ENCODE measurements at places on chromosomes 7 and 10.
A peak's percentile ranks its signal among the peaks of the same experiment; 100 is the strongest.

- peak; percentile 14 for DNase-seq
Measured at GRCh38 chr10:68231106-68231816, 652 bp downstream of the ATOH7 start.

DNA sequence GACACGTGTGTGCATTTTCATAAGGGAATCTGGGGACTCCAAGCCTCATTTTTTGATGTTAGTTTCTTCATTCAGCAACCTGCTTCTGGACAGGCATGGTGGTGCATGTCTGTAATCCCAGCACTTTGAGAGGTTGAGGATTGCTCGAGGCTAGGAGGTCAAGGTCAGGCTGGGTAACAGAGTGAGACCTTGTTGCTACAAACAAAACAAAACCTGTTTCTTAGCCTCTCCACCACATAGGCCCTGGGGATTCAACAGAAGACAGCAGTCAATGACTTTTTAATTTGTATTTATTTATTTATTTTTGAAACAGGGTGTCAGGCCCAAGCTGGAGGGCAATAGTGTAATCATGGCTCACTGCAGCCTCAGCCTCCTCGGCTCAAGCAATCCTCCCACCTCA, 6.9 kb upstream of the CYTH3 start:
- no peak for DNase-seq

DNA sequence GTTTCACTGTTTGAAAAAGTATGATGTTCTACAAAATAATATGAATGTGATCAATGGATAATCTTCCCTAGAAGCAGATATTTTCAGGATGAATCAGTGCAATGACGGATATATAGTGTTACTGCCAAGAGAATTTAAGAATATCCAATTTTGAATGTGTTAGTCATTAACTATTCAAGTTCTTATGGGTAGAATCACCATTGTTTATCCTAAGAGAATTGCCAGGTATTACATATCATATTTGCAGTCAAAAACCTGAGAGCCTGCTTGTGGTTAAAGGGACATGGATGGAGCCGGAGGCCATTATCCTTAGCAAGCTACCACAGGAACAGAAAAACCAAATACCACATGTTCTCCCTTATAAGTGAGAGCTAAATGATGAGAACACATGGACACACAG, 26.9 kb downstream of the AHR start:
- no peak for DNase-seq

GRCh38 chr10:77970869-77971803, 44.6 kb upstream of the DLG5 start:
- no peak for DNase-seq

DNA sequence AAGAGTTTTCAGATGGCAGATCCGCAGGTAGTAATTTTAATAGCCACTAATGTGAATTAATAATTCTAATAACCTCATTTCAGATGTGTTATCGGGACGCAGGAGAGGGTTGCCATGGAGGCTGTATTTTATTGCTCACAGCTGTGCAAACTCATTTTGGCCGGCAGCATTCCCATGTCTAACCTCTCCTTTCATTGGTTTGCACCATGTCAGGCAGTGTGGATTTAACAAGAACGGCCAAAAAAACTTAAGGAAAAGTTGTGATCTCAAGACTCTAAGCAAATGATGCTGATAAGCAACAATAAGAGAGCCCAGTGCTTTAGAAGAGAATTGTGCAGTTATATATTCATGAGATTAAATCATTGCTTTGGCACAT, 88.7 kb upstream of the NRP1 start:
- no peak for DNase-seq
